KBM-7 (cell line): ENCODE measurements at places on chromosomes 6 and 20.

DNA sequence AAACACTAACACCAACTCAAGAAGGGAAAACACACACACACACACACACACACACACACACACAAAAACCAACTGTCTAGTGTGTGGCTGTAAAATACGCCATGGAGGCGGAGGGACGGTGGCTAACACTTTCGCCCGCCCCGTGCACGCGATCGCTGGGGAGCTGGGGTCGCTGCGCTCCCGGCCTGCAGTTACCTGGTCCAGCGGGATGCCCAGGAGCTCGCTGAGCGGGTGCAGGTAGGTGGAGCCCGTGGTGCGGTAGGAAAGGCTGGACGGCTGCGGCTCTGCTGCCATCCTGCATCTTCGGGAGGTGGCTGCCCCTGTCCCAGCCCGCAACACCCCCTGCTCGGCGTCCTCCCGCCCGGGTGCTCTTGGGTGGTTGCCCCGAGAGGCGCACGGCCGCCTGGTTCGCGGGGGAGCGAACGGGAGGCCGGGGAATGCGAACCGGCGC lies 303 bp downstream of the MBOAT1 start:
- DNase-seq = no peak

GRCh38 chr6:30556066-30556905 lies at the start of gene GNL1:
Gene GNL1, minus strand, starts transcription at chr6:30556489. Its CDS starts 286 bp downstream, at chr6:30556203.
- peak; percentile 90 for DNase-seq

GRCh38 chr20:8366303-8366923 lies 234.3 kb downstream of the PLCB1 start:
- no peak for DNase-seq

- no peak for DNase-seq
Observed at GRCh38 chr6:126235363-126235762, 104.6 kb upstream of the CENPW start.

GRCh38 chr20:6231556-6231955 lies 108.7 kb upstream of the FERMT1 start:
- DNase-seq = no peak

DNA sequence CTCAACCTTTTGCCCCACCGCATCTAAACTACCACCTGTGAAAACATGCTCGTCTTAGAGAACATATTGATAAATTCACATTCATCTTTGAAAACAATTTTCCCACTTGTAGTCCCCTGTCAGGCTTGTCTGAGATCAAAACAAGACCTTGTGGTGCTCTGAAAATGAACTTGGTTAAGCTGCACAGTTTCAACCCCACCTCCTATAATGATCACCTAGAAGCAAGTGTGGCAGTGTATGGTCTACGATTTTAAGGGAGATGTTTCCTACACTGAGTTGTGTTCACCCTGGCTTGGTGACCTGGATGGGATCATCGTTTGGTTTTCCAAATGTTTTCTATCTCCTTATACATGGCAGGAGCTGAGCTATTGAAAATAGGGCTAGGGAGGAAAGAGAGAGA lies 539.4 kb downstream of the DOK5 start:
- no peak for DNase-seq

DNA sequence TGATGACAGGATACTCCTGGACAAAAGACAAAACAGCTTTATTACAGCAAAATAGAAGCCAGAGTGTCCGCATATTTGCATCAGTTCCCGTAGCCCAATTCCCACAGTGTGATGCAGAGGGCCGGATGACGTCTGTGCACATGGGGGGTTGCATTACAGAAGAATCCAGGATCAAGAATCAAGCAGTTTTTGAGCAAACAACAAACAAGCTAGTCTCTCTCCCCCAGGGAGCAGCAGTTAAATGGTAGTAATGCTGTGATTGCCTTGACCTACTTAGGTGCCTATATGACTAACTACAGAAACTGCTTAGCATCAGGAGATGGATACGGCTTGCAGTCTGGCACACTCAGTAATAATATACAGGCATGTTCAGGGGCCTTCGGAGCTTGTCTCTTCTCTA lies 3.2 kb upstream of the SDHAF4 start:
- no peak for DNase-seq

DNA sequence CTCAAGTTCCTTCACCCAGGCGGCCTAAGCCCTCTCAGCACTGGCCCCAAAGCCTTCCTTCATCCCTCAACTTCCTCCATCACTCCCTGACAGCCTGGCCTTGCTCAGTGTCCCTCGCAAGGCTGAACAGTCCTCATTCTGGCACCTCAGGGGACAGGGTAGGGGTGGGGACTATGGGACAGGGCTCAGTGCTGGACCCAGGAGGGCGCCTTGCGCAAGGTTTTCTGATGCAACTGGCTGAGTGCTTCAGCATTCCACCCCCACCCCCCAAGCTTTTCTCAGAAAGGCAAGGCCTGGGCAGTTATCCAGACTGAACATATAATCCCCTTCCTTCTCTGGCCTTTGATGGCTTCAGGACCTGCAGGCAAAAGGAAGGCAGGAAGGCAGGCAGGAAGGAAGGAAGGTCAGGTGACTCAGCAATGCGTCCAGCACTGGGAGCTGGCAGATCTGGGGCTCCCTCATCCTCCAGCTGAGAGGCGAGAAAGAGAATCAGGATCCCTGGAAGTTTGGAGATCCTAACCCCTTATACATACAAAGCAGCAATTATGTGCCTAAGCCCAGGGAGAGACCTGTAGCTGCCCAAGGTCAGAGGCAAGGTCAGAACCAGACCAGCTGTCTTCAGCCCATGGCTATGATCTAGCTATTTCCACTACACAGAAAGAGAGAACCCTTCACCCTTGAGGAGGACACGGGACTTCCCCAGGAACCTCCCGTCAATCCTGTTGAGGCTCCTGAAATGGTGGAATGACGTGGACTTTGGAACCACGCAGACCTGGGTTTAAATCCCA lies 8.6 kb upstream of the TRIB3 start:
- peak; percentile 93 for DNase-seq
